SW 1271 (cell line): ENCODE measurements at places on chromosomes 5 and 9.

- DNase-seq = no peak
Observed at GRCh38 chr5:116600876-116601275, 26.3 kb upstream of the SEMA6A start.

- DNase-seq = no peak
Observed at GRCh38 chr9:103397868-103398600, 402.9 kb downstream of the CYLC2 start.

DNA sequence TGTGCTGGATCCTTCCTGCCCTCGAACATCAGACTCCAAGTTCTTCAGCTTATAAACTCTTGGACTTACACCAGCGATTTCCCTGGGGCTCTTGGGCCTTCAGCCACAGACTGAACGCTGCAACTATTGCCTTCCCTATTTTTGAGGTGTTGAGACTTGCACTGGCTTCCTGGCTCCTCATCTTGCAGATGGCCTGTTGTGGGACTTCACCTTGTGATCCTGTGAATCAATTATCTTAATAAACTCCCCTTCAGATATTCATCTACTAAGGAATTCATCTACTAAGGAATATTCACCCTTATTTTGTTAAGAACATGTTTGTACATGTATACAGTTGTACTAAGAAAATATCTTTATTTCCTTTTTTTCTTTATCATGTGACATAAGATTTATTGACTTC, 1079.7 kb downstream of the CDH12 start:
- no peak for DNase-seq

DNA sequence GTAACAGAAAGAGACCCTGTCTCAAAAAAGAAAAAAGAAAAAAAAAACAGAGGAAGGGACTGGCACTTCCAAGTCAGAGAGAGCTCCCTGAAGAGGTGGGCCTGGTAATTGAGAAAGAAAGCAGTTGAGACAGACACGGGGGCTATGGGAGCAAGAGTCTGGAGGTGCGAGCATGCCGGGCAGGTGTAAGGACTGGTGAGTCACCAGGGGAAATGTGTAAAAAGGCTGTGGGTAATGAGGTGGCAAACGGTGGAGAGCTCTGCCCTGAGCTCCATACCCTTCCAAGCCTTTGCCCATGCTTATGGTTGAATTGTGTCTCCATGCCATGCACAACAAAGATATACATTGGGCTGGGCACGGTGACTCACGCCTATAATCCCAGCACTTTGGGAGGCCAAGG, 18.0 kb upstream of the JADE2 start:
- no peak for DNase-seq

- DNase-seq = no peak
Observed at GRCh38 chr5:137706841-137707240, 29.0 kb downstream of the KLHL3 start.

DNA sequence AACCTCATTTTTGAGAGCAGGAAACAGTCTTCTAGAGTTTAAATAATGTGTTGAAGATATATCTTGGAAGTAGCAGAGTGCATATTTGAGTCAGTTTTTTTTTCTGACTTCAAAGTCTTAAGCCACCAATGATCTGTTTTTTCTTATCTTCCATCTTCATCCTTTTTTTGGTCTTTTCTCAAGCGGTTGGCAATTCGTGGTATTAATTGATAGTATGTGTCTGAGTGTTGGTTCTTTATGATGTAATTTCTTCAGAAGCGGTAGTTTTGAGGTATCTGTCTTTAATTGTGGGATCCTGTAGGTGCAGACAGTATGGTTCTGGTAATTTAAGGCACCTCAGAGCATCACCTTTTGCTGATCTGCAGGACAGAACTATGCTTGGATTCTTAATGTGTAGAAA, 3.9 kb downstream of the CSNK1G3 start:
- no peak for DNase-seq

DNA sequence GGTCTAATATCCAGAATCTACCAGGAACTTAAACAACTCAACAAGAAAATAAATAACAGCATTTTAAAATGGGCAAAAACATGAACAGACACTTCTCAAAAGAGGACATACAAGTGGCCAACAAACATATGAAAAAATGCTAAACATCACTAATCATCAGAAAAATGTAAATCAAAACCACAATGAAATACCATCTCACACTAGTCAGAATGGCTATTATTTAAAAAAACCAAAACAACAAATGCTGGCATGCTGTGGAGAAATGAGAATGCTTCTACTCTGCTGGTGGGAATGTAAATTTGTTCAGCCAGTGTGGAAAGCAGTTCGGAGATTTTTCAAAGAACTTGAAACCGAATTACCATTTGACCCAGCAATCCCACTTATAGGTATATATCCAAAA, 63.1 kb downstream of the ADAMTS6 start:
- DNase-seq = no peak

DNA sequence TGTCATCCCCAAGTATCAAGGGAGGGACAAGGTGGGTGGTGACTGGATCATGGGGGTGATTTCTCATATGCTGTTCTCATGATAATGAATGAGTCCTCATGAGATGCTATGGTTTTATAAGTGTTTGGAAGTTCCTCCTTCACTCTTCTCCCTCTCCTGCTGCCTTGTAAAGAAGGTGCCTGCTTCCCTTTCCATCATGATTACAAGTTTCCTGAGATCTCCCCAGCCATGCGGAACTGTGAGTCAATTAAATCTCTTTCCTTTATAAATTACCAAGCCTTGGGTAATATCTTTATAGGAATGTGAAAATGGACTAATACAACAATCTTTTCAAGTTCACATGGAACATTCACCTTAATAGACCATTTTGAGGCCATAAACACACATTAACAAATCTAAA, 21.5 kb upstream of the DOCK2 start:
- no peak for DNase-seq
